ENCODE measurements at places on chromosomes 2 and 18.

DNA sequence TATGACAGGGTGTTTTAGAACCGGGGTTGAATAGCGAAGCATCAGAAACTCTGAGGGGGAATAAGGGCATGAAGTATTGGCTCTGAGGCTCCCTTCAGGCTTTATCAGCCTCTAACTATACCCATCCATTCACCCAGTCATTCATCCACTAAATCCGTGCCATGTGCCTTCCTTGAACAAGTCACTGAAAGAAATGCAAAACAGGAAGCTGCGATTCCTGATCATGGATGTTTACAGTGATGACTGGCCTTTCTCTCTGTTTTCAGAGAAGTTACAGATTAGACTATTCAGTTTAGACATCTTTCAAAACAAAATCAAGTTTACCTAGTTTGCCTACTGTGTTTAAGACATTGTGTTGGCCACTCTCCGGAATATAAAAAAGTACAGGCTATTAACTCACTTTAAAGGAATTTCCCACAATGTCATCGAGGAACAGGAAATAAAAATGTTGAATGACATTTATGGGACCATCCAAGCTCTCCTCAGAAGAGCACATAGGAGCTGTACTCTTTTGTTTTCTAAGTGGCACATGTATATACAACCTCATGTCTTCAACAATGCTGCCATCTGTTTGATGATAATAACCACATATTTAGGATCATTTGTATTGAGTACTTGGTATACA, 43.8 kb upstream of the SLC14A1 start:
- DNase-seq, result no peak

- DNase-seq, result no peak
These were observed 5.7 kb downstream of the KIF1A start for GRCh38 chr2:240814280-240814679.

DNA sequence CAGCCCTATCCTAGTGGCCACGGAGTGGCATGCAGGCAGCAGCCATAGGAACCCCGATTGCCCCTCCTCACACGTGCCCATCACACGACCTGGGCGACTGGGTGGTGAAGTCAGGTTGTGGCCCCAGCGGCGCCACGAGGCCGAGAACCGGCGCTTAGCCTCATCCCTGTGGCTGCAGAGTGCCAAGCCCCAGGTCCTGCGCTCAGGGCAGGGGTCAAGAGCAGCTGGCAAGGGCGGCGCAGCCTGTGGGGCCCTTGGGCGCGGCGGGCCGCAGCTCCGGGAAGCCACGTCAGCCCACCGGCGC, 73.3 kb downstream of the RPIA start:
- no peak for DNase-seq

DNA sequence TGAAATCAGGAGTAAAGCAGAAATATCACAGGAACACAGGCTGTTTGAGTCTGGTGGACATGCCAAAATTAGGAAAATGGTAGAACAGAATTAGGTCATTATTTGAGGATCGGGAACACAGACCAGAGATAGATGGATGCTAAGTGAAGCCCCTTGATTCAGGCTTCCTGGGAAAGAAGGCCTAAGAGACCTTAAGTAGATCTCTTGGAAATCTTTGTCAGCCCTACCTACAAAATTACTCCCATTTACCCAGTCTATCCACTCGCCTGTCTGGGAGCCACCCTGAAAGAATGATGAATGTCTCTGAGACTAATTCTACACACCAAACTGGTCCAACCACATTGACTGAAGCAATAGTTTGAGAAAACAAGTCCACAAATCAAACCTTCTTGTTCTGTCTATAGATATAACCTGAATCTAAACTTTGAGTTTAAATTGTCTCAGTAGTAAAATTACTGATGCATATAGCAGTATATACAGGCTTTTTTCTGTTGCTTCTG, 36.6 kb upstream of the TANK start:
- DNase-seq, result no peak

- DNase-seq, result no peak
These were observed 359.4 kb downstream of the PTPRM start for GRCh38 chr18:7926526-7926925.

- no peak for DNase-seq
These were observed 22.4 kb downstream of the FBLN7 start for GRCh38 chr2:112160283-112161250.

DNA sequence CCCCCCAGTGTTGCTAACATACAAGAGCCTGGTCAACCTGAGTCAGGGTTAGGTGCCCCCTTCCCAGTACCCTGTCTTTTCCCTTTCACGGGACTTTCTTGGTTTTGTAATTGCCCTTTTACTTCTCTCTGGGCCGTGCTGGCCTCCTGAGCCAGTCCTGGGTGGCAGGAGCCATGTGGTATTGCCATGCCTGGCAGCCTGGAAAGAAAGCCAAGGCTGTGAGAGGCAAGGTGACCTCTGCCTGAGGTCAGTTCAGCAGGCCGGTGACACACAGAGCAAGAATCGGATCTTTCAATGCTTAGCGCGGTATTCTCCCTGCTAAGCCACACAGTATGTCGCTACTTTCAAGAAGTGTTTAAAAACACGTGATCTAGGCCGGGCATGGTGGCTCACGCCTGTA, 52.3 kb downstream of the C18orf63 start:
- no peak for DNase-seq

DNA sequence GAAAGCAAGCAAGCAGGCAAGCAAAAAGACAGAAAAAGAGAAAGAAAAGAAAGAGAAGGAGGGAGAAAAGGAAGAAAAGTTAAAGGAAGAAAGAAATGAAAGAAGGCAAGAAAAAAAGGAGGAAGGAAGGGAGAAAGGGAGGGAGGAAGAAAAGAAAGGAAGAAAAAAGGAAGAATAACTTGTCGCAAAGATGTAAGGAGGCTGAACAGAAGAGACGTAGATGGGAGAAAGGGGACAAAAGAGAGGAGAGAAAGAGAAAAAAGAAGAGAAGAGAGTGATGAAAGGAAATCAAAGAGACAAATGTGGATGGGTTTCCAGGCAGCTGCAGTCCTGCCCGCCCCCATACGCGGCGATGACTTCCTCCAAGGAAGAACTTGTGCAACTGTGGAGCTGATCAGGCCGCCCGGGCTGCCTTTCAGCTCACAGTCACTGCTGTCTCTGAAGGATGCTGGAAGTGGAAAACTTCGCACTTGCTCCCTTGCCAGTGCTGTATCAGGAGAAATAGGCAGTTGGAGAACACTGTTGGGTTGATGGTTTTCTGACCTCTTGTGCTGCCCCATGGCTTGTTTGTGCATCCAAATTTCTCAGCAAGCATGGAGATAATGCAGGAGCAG, 52.9 kb downstream of the TRIB2 start:
- DNase-seq, result no peak

GRCh38 chr2:9407363-9407811, 15.9 kb downstream of the ITGB1BP1 start:
- DNase-seq, result no peak

GRCh38 chr2:3291750-3292149, 85.9 kb downstream of the EIPR1 start:
- DNase-seq, result no peak

DNA sequence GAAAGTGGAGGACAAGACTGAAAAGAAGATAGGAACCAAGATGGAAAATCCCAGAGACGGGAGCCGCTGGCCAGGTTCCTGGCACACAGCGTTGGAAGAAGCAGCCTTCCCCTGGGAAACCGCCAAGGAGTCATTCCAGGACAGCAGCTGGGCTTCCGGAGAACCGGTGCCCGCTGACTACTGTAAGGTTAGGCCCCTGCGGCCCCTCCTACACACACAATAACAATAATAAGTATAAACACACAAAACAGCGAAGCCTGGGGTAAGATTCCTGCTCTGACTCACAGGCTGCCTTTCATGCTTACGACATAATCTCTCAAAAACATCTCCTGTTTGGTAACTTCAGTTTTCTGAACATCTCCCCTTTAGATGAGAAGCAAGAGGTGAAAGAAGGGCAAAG, 28.1 kb upstream of the MYCN start:
- peak; percentile 35 for DNase-seq

- peak; percentile 43 for DNase-seq
These were observed 8.4 kb downstream of the POU3F3 start for GRCh38 chr2:104862058-104862941.

GRCh38 chr2:43402452-43402937, 176.1 kb upstream of the ZFP36L2 start:
- DNase-seq, result no peak

GRCh38 chr2:222423632-222424275, 589 bp upstream of the SGPP2 start:
- DNase-seq, result no peak

DNA sequence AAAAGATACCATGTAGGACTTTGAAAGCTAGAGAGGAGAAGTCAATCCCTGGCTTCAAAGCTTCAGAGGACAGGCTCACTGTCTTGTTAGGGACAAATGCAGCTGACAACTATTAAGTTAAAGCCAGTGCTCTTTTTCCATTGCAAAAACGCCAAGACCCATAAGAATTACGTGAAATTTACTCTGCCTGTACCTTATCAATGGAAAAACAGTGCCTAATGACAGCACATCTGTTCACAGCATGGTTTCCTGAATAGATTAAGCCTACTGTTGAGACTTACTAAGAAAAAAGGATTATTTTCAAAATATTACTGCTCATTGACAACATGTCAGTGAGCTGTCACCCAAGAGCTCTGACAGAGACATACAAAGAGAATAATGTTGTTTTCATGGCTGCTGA, 52.9 kb downstream of the ANKRD12 start:
- DNase-seq, result no peak

DNA sequence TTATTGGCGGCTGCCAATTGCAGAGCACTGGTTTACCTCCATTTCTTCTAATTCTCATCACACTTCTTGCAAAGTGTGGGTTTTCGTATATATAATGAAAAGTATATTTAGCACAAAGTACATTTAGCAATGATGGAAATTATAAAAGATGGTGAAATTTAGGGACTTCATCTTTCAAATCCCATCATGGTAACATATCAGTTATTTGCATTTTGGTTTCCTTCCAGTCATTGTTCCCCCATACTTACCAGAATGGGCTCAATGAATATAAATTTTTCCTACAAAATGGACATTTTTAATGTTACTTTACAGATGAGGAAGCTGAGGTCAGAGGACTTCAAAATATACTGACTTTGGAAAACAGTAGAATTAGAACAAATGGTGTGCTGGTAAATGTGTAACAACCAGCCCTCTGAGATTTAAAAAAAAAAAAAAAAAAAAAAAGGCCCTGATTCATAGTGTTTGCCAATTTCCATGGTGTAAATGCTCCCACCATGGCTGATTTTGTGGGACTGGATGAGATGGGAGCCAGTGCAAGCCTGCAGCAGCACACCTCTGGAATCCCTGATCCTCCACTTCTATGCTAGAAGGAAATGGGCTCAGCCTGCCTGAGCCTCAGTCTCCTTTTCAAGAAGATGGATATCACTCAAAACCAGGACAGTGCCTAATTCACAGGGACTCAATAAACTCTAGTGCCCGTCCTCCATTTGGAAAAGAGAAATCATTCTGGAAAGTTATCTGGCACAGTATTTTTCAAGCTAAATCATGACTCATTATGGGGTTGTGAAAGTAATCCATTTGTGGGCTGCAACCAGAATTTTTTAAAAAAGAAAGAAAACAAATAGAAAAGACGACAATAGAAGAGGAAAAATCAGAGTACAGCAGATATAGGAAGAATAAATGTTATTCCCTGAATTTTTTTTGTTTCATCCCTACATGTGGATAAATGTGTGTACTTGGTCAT, 34.0 kb downstream of the LBH start:
- DNase-seq, result no peak

DNA sequence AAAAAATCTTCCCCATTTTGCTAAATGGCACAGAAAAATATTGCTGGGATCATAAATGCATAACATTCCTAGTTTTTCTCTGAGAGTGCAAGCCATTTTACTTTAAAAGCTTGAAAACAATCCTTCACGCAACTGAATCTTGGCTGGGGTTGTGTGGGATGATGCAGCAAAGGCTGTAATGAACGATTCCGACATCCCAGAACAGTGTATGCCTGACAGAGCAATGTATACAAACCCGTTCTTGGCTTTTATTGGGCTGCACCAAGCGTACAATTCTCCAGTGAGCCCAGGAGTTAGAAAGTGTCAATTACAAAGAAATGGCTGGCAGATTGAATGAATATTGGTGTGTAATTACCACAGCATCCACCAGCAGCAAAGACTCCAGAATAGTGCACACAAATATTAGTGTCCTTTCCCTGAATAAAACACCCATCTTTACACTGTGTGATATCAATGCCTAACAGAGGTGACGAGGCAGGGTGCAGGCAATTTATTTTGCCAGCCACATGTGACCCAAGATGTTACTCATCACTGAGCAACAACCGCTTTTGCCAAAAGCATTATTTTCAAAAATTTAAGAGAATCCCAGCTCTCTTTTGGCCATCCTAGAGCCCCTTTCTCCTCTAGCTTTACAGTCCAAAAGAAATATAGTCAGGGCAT, 578.6 kb upstream of the CHAC2 start:
- no peak for DNase-seq

DNA sequence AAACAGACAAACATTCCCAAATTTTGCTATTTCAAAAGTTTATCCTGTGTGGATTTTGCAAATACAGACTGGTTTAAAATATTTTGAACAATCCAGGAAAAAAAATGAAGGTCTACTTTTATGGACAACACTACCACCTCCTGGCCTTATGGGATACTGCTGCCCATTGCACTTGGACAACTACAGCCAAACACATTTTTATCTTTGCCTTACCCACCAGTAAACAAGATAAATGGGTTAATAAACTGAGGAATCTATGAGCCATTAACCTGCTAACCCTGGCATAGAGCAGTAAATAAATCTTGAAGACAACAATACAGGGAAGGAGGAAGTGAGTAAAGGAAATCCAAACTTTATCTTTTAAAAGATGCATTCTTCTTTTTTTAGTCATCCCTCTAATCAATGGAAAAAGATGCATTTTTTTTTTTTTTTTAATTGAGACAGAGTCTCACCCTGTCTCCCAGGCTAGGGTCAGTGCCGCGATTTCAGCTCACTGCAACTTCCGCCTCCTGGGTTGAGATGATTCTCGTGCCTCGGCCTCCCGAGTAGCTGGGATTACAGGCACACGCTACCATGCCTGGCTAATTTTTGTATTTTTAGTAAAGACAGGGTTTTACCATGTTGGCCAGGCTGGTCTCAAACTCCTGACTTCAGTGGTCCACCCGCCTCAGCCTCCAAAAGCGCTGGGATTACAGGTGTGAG, 2.1 kb upstream of the SPIRE1 start:
- no peak for DNase-seq

DNA sequence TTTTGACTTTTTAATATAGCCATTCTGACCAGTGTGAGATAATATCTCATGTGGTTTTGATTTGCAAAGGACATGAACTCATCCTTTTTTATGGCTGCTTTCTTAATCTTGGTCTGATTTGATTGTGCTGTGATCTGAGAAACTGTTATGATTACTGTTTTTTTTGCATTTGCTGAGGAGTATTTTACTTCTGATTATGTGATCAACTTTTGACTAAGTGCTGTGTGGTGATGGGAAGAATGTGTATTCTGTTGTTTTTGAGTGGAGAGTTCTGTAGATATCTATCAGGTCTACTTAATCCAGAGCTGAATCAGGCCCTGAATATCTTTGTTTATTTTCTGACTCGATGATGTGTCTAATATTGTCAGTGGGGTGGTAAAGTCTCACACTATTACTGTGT, 16.8 kb downstream of the SP140L start:
- no peak for DNase-seq

- DNase-seq, result peak; percentile 55
These were observed 91.2 kb downstream of the SMAD7 start for GRCh38 chr18:48859311-48860268.

GRCh38 chr2:92074549-92074898, 2796.7 kb upstream of the TEKT4 start:
- DNase-seq, result no peak
